Inflammatory macrophage (primary cell): ENCODE measurements at places on chromosomes 3 and 15.

GRCh38 chr15:101189409-101190091, 62.3 kb downstream of the CHSY1 start:
- DNase-seq = no peak

DNA sequence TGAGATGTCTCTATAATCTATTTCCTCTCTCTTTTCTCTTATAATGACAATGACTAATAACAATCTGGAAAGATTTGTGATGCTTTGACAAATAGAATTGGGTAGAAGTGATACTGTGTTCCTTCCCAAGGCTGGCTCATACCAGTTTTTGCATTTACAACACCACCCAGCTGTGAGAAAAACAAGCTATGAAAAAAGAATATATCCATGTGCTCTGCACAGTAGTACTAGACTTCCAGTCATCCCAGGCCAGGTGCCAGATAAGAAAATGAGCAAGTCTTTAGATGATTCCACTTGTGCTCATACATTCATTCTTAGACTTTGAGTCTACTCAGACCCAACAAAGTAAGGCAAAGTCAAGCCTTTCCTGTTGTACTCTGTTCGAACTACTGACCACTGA, 350.2 kb upstream of the POU1F1 start:
- DNase-seq = no peak

DNA sequence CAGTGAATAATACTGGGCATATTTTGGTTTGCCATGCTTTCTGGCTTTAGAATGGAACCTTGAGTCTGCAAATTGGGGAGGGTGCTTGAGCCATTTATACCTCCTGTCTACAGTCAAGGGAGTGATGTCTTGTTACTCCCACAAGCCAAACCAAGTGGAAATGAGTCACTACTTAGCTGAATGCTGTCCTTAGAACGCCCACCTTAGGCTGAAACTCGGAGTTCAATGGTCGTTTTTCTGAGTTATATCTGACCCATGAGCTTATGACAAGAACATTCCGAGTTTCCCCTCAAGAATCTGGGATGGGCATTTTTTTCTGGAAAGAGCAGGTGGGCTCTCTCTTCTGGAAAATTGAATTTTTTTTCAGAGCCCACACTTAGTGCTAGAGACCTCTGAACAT, 17.4 kb upstream of the CLDN18 start:
- DNase-seq = no peak

- DNase-seq = peak; percentile 65
These were observed 9.6 kb upstream of the ANXA2 start for GRCh38 chr15:60407415-60407805.

DNA sequence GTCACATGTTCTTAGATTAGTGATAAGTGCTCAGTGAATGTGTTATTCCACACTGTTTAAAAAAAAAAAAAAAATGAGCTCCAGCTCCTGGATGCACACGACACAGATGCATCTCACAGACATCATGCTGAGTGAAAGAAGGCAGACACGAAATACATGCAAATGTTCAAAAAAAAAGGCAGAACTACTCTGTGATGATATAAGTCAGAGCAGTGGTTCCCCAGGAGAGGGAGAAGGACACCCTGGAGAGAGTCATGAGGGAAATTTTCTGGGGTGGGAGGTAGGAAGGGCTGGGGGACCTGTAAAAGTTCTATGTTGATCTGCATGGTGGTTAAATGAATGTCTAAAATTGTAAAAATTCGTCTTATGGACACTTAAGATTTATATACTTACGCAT, 4.3 kb downstream of the CSRNP1 start:
- DNase-seq = peak; percentile 30

- no peak for DNase-seq
These were observed 7.8 kb downstream of the THBS1 start for GRCh38 chr15:39588531-39589192.

- DNase-seq = no peak
These were observed 41.3 kb upstream of the MUC4 start for GRCh38 chr3:195853036-195853435.
